CD14-positive monocyte (primary cell): ENCODE measurements at places on chromosomes 12 and 14.

- DNase-seq = no peak
Measured at GRCh38 chr14:76088326-76088725, 63.4 kb upstream of the GPATCH2L start.

DNA sequence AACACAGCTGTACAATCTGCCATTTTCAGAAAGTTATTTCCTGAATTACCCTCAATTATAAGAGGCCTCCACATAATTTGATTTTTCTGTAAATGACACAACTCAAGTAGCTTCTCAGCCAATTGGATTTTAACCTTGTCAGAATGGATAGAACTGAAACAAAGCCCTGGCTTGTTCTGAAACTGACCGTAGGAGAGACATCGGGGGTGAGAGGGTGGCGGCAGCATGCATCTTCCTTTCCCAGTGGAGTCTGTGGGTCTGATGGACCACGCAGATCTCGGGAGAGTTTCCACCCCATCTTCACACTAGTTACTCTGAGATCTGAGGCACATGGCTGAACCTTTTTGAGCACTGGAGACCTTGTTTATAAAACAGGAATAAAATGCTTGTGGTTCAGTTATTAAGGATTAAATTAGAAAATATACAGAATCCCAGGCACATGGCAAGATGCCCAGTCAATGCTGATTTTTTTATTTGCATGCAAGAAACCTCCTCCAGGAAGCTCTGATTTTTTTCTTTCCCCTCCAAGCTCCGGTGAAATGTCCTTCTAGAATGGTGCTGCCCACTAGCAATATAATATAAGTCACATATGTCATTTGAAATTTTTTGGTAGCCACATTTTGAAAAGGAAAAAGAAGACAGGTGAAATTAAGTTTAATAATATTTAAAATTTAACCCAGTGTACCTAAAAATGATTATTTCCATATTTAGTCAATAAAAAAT is 153.9 kb downstream of the CHST11 start:
- no peak for DNase-seq

- no peak for DNase-seq
Measured at GRCh38 chr12:100901266-100901665, 106.7 kb downstream of the ANO4 start.

DNA sequence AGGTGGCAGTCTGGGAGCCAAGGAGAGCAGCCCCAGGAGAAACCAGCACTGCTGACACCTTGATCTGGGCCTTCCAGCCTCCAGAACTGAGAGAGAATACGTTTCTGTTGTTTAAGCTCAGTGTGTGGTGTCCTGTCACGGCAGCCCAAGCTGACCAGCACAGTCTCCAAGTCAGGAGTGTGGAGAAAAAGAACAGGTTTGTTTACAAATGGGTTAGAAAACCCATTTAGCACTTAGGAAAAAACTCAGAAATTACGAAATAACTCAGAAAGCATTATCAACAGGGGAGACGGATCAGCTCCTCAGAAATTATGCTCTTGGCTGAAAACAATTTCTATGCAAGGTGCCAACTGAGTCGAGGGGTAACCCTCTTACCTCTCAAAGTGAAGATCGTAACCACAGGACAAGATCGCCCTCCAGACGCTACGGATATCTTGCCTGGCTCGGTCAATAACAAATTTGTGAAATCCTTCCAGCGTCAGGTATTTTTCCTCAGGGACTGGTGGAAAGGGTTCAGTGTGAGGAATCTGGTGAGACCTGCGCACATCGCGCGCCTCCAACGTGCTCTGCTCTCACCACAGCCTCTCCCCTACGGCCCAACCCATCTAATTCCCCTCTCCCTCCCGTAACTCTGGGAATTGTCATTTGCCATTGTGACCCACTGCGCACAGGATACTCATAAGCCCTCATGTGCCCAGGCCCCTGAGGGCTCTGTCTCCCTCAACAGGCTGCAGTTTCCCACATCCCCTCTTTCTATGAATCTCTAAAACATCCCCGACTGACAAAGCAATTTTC is 50.2 kb downstream of the TRAFD1 start:
- DNase-seq = no peak

DNA sequence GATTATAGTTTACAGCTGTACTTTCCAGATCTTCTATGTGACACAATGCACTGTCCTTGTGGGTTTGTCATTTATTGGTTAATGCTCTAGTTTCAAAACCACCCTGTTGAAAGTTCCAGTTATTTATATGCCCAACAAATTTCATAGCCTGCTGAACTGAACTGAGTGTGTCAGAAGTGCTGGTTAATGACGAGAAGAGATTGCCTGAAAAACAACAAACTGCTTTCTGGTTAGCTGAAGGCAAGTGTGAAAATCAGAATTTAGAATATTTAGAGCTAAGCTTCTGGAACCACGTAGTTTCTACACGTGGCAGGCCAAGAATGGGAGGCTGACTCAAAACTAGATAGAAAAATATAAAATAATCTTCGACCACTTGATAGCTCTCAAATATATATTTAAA is 19.1 kb upstream of the RIN3 start:
- DNase-seq = peak; percentile 74

- no peak for DNase-seq
Measured at GRCh38 chr12:46407361-46407760, 34.8 kb upstream of the SLC38A2 start.

GRCh38 chr12:9327320-9327719 is 119.1 kb upstream of the PZP start:
- DNase-seq = no peak

DNA sequence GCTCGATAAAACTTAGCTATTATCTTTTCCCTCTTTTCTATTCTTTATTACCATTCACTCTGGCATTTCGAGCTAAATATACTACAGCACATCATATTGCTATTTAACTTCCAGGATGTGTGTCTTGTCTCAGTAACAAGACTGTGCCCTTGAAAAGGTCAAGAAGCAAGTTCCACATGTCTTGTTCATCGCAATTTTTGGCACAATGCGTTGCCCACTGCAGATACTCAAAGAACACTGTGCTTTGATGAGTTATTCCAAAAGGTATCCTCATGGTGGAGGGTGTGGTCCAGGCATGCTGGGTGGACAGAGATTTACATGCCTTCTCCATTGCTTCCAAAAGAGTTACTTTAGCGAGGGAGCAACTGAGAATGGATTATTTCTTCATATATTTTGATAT is 6.6 kb downstream of the E2F7 start:
- DNase-seq = no peak

DNA sequence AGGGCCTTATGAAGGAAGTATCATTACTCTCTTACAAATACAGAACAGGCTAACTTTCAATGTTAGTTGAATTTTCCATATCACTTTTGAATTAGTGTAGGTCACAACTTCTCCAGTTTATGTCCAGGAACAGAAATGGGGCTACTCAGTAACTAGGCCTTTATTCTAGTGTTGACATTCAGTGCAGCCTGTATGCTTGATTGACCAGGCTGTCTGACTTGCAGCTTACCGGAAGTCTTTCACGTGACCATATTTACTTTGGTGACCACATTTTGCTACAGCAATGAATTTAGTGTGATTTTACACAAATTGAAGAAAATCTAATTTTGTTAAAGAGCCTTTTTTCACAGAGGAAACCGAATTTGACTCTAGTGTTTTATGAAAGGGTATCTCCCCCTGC is 12.4 kb downstream of the MTERF2 start:
- DNase-seq = no peak
